ENCODE measurements at places on chromosomes 12 and 14. TPM values are rescaled to one million over a fixed set of nuclear protein-coding genes. Genes with fewer than 3 reads are reported as not detected.

AQP6 gene
- total RNA-seq: not detected

NPAS3 gene
- 0.43 TPM for total RNA-seq

BBOF1 gene
- 1.3 TPM for total RNA-seq

PTPN6 gene
- 3.3 TPM for total RNA-seq

TIMM9 gene
- total RNA-seq: 20.6 TPM

MMP19 gene
- 0.09 TPM for total RNA-seq

MFAP5 gene
- total RNA-seq: 0.33 TPM

SOX5 gene
- total RNA-seq: 0.11 TPM

C12orf56 gene
- not detected for total RNA-seq

SLCO1C1 gene
- total RNA-seq: not detected

PRIMA1 gene
- total RNA-seq: not detected

BIN2 gene
- total RNA-seq: not detected

LBHD2 gene
- not detected for total RNA-seq

NANOG gene
- not detected for total RNA-seq

Data from dermis lymphatic vessel endothelial cell (primary cell).